ENCODE measurements at places on chromosomes 3 and 15. TPM values are rescaled to one million over a fixed set of nuclear protein-coding genes. Genes with fewer than 3 reads are reported as not detected.

Gene USP8
- total RNA-seq, result 41.8 TPM

Gene EOMES
- 0.10 TPM for total RNA-seq

Gene ACSBG1
- total RNA-seq, result not detected

Gene IL20RB
- total RNA-seq, result 0.33 TPM

Gene INTS14
- total RNA-seq, result 44.7 TPM

Gene APPL1
- total RNA-seq, result 43.2 TPM

Gene C3orf80
- total RNA-seq, result 0.33 TPM

Gene TAGLN3
- total RNA-seq, result not detected

Gene MOBP
- 0.19 TPM for total RNA-seq

Gene OXTR
- total RNA-seq, result 0.65 TPM

Gene MSL2
- 22.7 TPM for total RNA-seq

Gene ACTR8
- total RNA-seq, result 27.4 TPM

Gene RFX7
- total RNA-seq, result 7.8 TPM

Gene FEZF2
- not detected for total RNA-seq

Gene NTRK3
- under 0.01 TPM for total RNA-seq

Gene SLC28A1
- not detected for total RNA-seq

Gene OSBPL10
- 55.8 TPM for total RNA-seq
